ENCODE measurements at places on chromosomes 2 and 18.

DNA sequence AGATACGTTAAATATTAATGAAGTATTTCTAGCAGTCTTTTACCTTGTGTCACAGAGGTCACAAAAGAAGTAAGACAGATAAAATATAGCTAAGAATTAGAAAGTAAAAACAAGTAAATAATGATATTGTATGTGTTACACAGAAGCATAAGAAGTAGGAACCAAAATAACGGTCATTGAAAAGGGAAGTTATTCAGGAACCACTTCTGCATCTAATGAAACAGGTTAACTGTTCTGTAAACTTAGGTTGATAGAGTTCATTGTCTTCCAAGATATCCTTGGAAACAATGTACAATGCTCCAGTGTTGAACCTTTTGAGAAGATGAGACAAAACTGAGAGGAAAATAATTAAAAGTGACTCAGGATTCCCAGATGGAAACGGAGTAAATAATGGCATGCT is 57.1 kb upstream of the CD302 start:
- no peak overlapping the region for H3K27ac ChIP-seq
- H3K36me3 ChIP-seq: no peaks in the 10 kb centered on the region
- H3K27me3 ChIP-seq: no peaks in the 10 kb centered on the region
- H3K4me1 ChIP-seq: peaks cover 15% of the 10 kb centered on the region

DNA sequence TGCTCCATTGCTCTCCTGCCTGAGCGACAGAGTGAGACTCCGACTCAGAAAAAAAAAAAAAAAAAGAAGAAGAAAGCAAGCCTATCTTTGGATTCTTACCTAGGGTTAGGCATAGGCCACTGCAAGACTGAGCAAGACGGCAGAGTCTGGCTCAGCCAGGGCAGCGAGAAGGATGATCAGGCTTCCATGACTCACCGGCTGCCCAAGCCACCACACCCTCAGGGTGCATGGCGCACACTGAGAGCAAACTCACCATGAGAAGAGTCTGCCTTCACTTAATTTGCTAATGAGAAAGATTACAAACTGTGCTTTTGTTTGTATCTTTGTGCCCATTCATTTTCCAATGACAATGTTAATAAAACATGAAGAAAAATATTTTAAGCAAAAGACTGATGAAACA is 8.2 kb downstream of the FAM110C start:
- peaks cover 37% of the 10 kb centered on the region for H3K4me1 ChIP-seq
- no peak for DNase-seq
- peak overlapping the region; percentile 95 for H3K27ac ChIP-seq

- H3K4me1 ChIP-seq: no peaks in the 10 kb centered on the region
- H3K27me3 ChIP-seq: no peaks in the 10 kb centered on the region
- no peak overlapping the region for H3K27ac ChIP-seq
Observed at GRCh38 chr2:159882130-159882745, 84.2 kb upstream of the CD302 start.

DNA sequence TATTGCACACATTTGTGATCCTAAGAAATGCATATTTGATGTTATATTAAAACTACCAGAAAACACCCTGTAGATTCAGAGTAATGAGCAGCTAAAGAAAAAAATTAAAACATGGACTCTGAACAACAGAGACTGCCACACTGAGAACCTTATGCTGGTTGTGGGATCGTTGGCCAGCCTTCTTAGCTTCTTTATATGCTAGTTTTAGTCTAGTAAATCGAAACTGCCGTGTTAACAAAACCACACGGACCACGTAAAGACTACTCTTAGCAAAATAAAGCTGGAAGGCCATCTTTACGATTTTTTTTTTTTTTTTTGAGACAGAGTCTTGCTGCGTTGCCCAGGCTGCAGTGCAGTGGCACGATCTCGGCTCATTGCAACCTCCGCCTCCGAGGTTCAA is 22.8 kb downstream of the PER2 start:
- H3K4me1 ChIP-seq: peaks cover 11% of the 10 kb centered on the region
- H3K36me3 ChIP-seq: peaks cover 9% of the 10 kb centered on the region
- H3K4me3 ChIP-seq: no peak overlapping the region
- no peak overlapping the region for H3K27ac ChIP-seq
- no peaks in the 10 kb centered on the region for H3K27me3 ChIP-seq

DNA sequence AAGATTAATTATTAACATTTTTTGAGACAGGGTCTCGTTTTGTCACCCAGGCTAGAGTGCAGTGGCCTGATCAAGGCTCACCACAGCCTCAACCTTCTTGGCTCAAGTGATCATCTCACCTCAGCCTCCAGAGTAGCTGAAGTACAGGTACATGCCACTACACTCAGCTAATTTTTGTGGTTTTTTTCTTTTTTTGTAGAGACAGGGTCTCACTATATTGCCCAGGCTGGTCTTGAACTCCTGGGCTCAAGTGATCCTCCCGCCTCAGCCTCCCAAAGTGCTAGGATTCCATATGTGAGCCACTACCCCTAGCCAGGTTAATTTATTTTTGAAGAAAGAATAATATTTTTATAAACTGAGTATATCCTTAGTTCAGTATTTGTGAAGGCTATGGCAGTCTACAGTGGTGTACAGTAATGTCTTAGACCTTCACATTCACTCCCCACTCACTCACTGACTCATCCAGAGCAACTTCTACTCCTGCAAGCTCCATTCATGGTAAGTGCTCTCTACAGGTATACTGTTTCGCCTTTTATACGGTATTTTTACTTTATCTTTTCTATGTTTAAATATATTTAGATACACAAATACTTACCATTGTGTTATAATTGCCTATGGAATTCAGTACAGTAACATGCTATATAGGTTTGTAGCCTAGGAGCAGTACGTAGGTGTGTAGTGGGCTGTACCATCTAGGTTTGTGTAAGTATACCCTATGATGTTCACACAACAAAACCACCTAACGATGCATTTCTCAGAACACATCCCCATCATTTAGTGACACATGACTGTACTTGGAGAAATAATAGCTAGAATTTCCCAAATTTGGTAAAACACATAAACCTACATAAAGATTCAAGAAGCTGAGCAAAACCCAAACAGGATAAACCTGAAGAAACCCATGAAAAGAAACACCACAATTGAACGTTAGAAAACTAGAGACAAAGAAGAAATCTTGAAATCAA is 38.6 kb downstream of the MGAT4A start:
- no peaks in the 10 kb centered on the region for H3K27me3 ChIP-seq
- H3K4me3 ChIP-seq: no peak overlapping the region
- no peaks in the 10 kb centered on the region for H3K36me3 ChIP-seq
- no peak overlapping the region for H3K27ac ChIP-seq
- no peak for DNase-seq

DNA sequence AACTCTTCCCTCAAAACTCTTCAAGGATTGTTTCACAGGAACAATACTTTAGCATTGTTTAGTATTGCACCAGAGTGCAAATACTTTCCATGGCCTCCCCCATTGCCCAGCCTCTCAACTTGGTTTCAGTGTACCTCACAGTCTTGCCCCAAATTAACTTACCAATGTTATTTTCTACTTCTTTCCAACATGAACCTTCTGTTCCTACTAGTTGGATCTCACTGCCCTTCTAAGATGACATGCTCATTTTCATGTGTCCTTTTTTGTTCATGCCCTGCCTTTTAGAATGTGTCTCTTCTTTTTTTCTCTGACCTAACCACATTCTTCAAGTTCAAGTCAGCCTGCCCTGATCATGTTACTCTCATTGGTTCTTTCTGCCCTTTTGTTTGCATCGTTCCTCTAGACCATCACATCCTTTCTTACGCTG is 4.1 kb downstream of the SPATS2L start:
- H3K27ac ChIP-seq: no peak overlapping the region
- no peaks in the 10 kb centered on the region for H3K27me3 ChIP-seq
- H3K4me3 ChIP-seq: no peak overlapping the region

DNA sequence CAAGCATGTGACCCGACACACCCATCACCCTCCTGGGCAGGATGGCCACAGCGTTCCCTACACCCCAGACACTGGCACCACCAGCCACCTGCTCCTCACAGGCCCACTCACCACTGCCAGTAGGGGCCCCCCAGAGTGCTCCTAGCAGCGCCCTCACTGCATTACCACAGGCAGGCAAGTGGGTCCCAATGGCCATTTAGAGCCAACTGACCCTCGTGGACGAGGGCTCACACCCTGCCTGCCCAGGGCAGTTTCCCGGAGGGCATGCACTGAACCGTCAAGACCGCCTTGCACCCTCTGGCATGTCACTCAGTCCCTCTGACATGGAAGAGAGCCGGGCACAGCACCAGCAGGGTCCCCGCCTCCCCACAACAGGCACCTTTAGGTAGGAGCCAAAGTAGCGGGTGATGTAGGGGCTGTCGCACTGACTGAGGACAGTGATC is 7.3 kb downstream of the STK25 start:
- H3K4me3 ChIP-seq: no peak overlapping the region
- H3K4me1 ChIP-seq: peaks cover 9% of the 10 kb centered on the region
- no peak overlapping the region for H3K27ac ChIP-seq
- no peak for DNase-seq
- H3K27me3 ChIP-seq: no peaks in the 10 kb centered on the region
- peaks cover 18% of the 10 kb centered on the region for H3K36me3 ChIP-seq

GRCh38 chr2:191151331-191151730 is 537 bp upstream of the STAT4 start:
- no peak overlapping the region for H3K27ac ChIP-seq
- DNase-seq: no peak
- no peaks in the 10 kb centered on the region for H3K36me3 ChIP-seq
- no peaks in the 10 kb centered on the region for H3K4me1 ChIP-seq
- peak overlapping the region; percentile 69 for H3K4me3 ChIP-seq
- H3K27me3 ChIP-seq: no peaks in the 10 kb centered on the region

- H3K27ac ChIP-seq: peak within 1 kb of the TSS; percentile 100
- no peaks in the 10 kb centered on the region for H3K27me3 ChIP-seq
- DNase-seq: no peak
- no peaks in the 10 kb centered on the region for H3K36me3 ChIP-seq
- H3K4me3 ChIP-seq: peak within 1 kb of the TSS; percentile 93
- peaks cover 28% of the 10 kb centered on the region for H3K4me1 ChIP-seq
Observed at GRCh38 chr18:11981192-11981542, at the start of gene IMPA2. TSS of gene IMPA2 (plus strand) at chr18:11981507. CDS start at chr18:11981670, 163 bp downstream.

GRCh38 chr2:59413751-59414570 is 1139.5 kb downstream of the BCL11A start:
- no peak overlapping the region for H3K4me3 ChIP-seq
- DNase-seq: no peak
- H3K27ac ChIP-seq: no peak overlapping the region
- H3K36me3 ChIP-seq: no peaks in the 10 kb centered on the region
- H3K4me1 ChIP-seq: no peaks in the 10 kb centered on the region
- no peaks in the 10 kb centered on the region for H3K27me3 ChIP-seq

- H3K27me3 ChIP-seq: no peaks in the 10 kb centered on the region
- no peaks in the 10 kb centered on the region for H3K36me3 ChIP-seq
- DNase-seq: no peak
Observed at GRCh38 chr2:147247749-147248148, 597.1 kb upstream of the ACVR2A start.

- H3K36me3 ChIP-seq: no peaks in the 10 kb centered on the region
- no peak for DNase-seq
- H3K4me1 ChIP-seq: no peaks in the 10 kb centered on the region
- H3K27me3 ChIP-seq: no peaks in the 10 kb centered on the region
- H3K4me3 ChIP-seq: no peak overlapping the region
Observed at GRCh38 chr2:112959109-112959812, 18.5 kb upstream of the IL36G start.

DNA sequence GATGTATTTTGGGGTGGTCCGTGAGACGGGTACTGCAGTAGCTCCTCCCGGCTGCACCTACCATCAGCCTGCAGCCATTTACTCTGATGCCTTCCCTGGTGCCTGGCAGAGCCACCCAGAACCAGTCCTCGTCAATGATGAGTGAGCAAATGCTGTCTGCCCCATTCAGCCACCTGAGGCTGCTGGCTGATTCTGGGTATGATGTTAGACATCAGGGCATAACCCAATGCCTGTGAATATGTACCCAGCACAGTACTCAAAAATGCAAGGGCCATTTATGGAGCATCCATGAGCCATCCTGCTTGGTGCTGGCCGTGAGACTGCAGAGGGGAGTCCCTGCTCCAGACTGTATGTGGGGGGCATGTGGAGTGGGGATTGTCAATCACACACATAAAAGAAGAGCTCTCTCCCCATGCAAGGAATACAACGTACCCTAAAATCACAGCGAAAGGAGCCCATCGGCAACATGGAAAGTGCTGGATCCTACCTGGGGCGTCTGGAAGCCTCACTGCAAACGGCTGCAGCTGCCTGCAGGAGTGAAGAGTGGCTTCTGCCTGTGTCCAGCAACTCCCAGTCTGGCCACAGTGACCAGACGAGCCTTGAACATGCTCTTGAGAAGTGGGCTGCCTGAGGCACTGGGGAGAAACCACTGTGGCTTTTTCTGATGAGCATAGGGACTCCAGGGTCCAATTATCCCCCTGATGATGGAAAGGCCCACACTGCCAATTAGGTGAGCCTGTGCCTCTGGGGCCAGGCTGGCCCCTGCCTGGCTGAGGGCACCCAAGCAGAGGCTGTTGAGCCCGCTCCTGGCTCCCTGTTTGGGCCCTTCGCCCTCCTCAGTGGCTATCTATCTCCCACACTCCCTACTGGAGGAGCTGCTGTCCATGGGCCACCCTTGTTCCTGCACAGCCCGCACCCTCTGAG is 2.4 kb upstream of the OR6B2 start:
- no peak overlapping the region for H3K4me3 ChIP-seq

GRCh38 chr2:72991439-72991725 is 74.1 kb downstream of the EMX1 start:
- no peaks in the 10 kb centered on the region for H3K4me1 ChIP-seq
- peaks cover 18% of the 10 kb centered on the region for H3K36me3 ChIP-seq
- no peak for DNase-seq
- no peaks in the 10 kb centered on the region for H3K27me3 ChIP-seq
- H3K27ac ChIP-seq: no peak overlapping the region

- no peak overlapping the region for H3K4me3 ChIP-seq
- H3K27ac ChIP-seq: no peak overlapping the region
- no peaks in the 10 kb centered on the region for H3K4me1 ChIP-seq
- no peaks in the 10 kb centered on the region for H3K27me3 ChIP-seq
- H3K36me3 ChIP-seq: no peaks in the 10 kb centered on the region
Observed at GRCh38 chr18:72700961-72701710, 157.0 kb upstream of the CBLN2 start.

GRCh38 chr18:79026491-79026890 is 42.7 kb upstream of the ATP9B start:
- H3K36me3 ChIP-seq: no peaks in the 10 kb centered on the region
- H3K4me3 ChIP-seq: no peak overlapping the region
- H3K4me1 ChIP-seq: no peaks in the 10 kb centered on the region

DNA sequence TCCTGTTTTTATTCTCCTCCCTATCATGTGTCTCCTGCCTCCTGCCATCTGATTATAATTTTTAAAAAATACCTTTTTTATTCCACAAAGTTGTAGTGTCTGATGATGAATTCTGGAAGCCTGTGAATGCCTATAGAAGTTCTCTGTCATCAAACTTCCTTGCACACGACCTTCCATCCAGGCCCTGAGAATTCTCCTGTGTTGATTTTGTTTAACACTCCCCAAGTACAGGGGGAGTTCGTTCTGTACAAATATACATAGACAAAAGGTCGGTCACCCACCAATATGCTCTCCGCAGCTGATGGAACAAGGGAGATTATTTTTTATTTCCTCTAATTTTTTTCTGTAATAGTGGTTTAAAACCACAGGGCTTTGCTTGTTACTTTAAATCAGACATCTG is 232.5 kb downstream of the PIEZO2 start:
- peaks cover 8% of the 10 kb centered on the region for H3K4me1 ChIP-seq
- no peaks in the 10 kb centered on the region for H3K27me3 ChIP-seq
- DNase-seq: no peak
- no peak overlapping the region for H3K4me3 ChIP-seq
- H3K27ac ChIP-seq: no peak overlapping the region
